ENCODE measurements at places on chromosomes 5 and 9.

DNA sequence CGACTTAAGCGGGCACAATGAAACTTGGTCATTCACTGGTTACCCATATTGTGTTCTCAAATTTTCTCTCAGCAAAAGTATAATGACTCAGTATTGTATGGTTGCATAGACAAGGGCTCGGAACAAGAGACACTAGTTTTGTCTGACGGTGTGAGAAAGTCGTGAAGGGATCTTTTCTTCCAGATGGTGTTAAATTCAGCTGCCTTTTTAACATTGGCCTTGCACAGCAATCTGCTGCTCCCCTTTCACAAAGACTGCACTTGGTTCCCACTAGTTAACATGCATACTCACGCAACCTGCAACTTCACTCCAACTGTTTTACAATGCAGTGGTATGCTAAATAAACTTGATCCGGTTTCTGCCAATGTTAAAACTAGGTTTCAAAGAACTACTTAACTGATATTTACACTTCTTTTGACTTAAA lies 219.2 kb downstream of the MEF2C start:
- H3K4me3 ChIP-seq: no peak overlapping the region
- no peak overlapping the region for H3K27ac ChIP-seq
- peaks cover 27% of the 10 kb centered on the region for H3K4me1 ChIP-seq
- no peaks in the 10 kb centered on the region for H3K27me3 ChIP-seq
- no peaks in the 10 kb centered on the region for H3K36me3 ChIP-seq
- DNase-seq: no peak

GRCh38 chr5:113162208-113162607 lies 185.6 kb downstream of the DCP2 start:
- no peaks in the 10 kb centered on the region for H3K4me1 ChIP-seq
- no peak for DNase-seq
- H3K4me3 ChIP-seq: no peak overlapping the region

DNA sequence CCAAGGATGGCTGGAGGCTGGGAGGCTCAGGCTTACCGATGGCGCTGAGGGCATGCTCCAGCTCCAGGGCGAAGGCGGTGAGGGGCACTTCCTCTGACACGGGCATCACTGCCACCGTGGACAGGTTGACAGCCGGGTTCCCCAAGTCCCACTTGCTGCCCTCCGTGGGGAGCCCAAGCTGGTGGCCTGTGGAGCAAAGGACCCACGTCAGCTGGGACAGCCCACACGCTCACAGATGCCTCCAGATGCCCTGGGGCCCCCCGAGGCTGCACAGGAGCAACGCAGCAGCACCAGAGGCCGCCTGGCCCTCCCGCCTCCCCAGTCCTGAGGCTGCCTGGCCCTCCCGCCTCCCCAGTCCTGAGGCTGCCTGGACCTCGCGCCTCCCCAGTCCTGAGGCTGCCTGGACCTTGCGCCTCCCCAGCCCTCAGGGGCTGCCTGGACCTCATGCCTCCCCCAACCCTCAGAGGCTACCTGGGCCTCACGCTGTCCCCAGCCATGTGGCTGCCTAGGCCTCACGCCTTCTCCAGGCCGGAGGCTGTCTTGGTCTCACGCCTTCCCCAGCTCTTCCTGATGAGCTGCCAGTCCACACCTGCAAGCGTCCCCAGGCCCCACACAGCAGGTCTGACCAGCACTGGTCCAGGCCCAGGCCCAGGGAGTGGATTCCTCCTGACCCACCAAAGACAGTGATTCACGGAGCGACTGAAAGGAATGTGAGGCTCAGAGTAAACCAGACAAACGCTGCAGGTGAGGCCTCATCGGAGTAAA lies 25.6 kb upstream of the NSMF start:
- no peak overlapping the region for H3K27ac ChIP-seq
- H3K36me3 ChIP-seq: no peaks in the 10 kb centered on the region
- H3K4me1 ChIP-seq: no peaks in the 10 kb centered on the region
- H3K27me3 ChIP-seq: no peaks in the 10 kb centered on the region
- no peak for DNase-seq

DNA sequence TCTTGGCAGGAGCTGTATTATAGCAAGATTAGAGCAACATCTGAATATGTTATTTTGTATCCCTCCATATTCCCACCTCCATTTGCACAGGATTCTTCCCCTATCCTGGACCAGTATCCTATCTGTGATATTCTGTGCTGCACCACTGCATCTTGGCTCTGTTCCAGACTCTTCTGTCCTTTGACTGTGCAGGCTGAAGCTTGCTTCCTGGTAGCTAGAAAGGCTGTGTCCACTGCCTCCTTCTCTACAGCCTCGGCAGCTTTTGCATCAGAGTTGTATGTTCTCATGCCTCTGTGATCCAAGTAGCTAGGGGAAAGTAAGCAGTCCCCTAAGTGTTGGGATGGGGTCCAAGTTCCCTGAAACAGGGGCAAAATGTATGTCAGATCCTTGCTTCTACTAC lies 104.1 kb downstream of the GAS1 start:
- no peaks in the 10 kb centered on the region for H3K4me1 ChIP-seq
- no peaks in the 10 kb centered on the region for H3K36me3 ChIP-seq
- no peak for DNase-seq
- H3K27ac ChIP-seq: no peak overlapping the region

- no peaks in the 10 kb centered on the region for H3K36me3 ChIP-seq
- H3K4me1 ChIP-seq: no peaks in the 10 kb centered on the region
- no peak overlapping the region for H3K27ac ChIP-seq
- no peaks in the 10 kb centered on the region for H3K27me3 ChIP-seq
Observed at GRCh38 chr5:101796427-101796826, 499.7 kb downstream of the SLCO4C1 start.

GRCh38 chr5:61228691-61229280 lies 66.5 kb upstream of the SMIM15 start:
- DNase-seq: no peak
- no peaks in the 10 kb centered on the region for H3K27me3 ChIP-seq
- no peak overlapping the region for H3K27ac ChIP-seq
- H3K36me3 ChIP-seq: no peaks in the 10 kb centered on the region
- peaks cover 10% of the 10 kb centered on the region for H3K4me1 ChIP-seq
- H3K4me3 ChIP-seq: no peak overlapping the region

DNA sequence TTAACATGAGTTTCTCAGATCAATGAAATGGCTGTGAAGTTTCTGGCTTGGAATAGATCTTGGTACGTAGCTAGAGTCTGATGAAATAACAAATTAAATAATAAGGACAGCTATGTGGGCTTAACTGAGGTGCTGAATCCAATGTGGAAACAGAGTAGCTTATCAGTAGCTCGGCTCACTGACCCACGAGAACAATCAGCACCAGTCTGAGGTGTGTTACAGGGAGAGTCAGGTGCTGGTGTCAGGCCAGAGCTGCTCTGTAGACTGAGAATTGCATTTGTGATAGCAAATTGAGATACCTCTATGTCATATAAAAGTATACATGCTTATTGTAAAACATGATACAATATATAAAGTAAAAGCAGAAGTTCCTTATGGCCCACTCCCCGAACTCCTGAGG lies 21.2 kb upstream of the CCL28 start:
- H3K27ac ChIP-seq: no peak overlapping the region
- H3K27me3 ChIP-seq: no peaks in the 10 kb centered on the region
- DNase-seq: no peak
- no peaks in the 10 kb centered on the region for H3K36me3 ChIP-seq

DNA sequence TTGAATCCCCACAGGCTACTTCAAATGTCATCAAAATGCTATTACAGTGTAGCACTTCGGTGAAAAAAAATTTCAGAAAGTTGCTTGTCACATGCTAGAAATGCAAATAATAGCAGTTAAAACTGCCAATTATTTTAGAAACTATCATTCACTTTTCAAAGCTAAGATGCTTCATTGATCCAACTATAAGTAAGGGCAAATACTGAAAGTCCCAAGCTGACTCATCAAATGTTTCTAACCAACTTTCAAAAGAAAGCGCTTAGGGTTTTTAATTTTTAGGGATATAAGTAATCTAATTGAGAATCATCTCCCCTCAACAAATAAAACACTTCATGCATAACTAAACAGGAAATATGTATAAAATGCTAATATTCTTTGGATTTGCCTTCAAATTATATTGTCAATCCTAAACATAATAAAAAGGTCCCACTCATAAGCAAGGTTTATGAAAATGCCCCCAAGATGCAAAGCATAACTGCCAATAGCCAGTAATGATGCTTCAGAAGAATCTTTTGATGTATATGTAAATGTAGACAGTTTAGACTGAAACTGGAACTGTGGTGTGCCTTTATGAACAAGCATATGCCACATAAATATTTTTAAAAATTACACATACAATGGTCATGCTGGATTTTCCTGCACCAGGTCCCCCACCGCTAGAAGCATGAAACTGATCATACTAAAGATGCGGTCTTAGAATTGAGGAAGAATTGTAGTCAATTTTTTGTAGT lies 12.2 kb downstream of the ACTL7A start:
- no peaks in the 10 kb centered on the region for H3K27me3 ChIP-seq
- H3K27ac ChIP-seq: no peak overlapping the region
- DNase-seq: no peak
- no peak overlapping the region for H3K4me3 ChIP-seq

DNA sequence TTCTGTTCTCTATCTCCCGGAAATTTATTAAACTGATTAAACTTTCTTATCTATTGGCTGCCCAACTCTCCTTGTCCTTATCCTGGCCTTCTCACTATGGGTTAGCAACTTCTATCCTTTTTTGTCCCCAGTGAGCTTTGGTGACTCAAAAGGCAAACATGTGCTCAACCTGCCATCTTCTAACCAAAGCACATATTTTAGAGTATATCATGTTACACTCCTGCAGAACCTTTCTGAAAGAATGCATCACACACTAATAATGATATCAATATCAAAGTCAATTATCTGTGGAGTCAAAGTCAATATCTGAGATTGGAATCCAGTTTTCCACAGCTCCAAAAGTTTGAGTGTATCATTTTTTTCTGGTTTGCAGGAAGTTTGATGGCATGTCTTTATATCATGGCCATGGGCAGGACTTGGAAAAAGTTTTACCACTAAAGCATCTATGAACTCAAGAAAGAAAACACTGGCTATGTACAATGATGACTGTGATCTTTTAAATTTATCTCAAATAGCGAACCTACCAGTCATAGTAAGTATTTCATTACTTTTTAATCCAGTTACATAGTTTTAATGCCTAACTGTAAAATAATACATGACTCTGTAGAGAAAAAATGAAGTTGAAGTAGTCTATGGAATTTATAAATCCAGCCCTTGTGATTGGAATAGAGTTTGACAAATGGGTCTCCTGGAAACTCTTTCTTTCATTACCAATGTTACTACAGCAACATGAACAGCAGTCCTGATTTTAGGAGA lies 166.8 kb downstream of the DROSHA start:
- H3K27me3 ChIP-seq: peaks cover under 1% of the 10 kb centered on the region
- no peak overlapping the region for H3K4me3 ChIP-seq
- H3K4me1 ChIP-seq: no peaks in the 10 kb centered on the region
- H3K36me3 ChIP-seq: no peaks in the 10 kb centered on the region
- DNase-seq: no peak

- no peaks in the 10 kb centered on the region for H3K36me3 ChIP-seq
- peaks cover 3% of the 10 kb centered on the region for H3K4me1 ChIP-seq
- no peaks in the 10 kb centered on the region for H3K27me3 ChIP-seq
- H3K27ac ChIP-seq: no peak overlapping the region
- no peak overlapping the region for H3K4me3 ChIP-seq
Observed at GRCh38 chr9:117705386-117705785, 1.2 kb downstream of the TLR4 start.

DNA sequence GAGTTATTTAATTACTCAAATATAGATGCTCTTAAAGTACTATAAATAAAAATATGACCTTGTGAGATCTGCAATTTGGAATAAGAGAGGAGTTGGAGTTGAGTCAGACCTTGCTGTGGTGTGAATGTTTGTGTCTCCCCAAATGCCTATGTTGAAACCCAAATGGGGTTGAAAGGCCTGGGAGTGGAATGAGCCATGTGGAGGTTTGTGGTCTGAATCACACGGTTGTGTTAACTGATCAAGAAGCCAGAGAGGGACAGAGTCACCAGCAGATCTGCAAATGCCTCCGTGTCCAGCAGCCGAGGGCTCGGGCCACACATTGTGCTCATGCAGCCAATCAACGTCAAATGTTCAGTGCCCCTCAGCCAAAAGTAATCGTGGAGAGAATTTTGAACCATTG lies 404.4 kb downstream of the ICE1 start:
- H3K4me1 ChIP-seq: no peaks in the 10 kb centered on the region
- H3K36me3 ChIP-seq: no peaks in the 10 kb centered on the region
- H3K27me3 ChIP-seq: no peaks in the 10 kb centered on the region
- H3K27ac ChIP-seq: no peak overlapping the region
- DNase-seq: no peak
- H3K4me3 ChIP-seq: no peak overlapping the region

DNA sequence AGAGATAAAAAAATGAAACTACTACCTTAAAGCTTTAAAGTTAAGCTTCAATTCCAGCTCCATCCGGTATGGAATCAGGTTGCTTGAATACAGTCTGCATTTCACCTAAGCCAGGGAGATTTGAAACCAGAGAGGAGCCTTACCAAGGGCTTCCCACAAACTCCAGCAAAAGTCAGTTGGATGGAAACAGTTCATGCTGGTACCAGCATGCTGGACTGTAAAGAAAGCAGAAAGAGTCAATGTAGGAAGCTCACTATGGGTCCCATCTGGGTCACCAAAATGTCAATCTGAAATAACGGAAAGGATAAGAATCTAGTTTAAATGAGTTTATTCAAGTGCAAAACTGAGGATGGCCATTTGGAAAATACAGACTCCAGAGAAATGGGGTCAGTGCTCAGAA lies 65.3 kb downstream of the CDO1 start:
- no peaks in the 10 kb centered on the region for H3K4me1 ChIP-seq
- H3K27ac ChIP-seq: no peak overlapping the region
- no peak overlapping the region for H3K4me3 ChIP-seq
- no peak for DNase-seq

DNA sequence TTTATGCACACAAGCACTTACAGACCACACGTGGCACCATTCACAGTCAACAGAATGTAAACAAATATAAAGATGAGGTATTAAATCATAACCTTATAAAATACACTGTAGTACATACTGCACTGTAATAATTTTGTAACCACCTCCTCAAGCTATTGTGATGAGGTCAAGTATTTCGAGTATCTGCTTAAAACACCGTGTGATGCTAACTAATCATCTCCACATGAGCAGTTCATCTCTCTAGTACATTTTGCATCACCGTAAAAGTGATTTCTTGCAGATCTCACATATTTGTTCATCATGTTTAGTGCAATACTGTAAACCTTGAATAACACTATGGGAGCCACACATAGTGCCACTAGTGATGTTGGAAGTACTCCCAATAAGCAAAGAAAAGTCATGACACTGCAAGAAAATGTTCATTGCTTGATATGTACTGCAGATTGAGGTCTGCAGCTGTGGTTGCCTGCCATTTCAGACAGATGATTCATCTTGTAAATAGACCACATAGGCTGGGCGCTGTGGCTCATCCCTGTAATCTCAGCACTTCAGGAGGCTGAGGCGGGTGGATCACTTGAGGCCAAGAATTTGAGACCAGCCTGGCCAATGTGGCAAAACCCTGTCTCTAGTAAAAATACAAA lies 44.3 kb downstream of the FOXB2 start:
- no peak overlapping the region for H3K4me3 ChIP-seq
- no peaks in the 10 kb centered on the region for H3K4me1 ChIP-seq
- H3K27me3 ChIP-seq: no peaks in the 10 kb centered on the region

- H3K36me3 ChIP-seq: no peaks in the 10 kb centered on the region
- no peak overlapping the region for H3K4me3 ChIP-seq
- H3K4me1 ChIP-seq: no peaks in the 10 kb centered on the region
- DNase-seq: no peak
Observed at GRCh38 chr5:127769386-127769785, 66.2 kb downstream of the CCDC192 start.

GRCh38 chr5:96931605-96932004 lies 4.3 kb upstream of the LNPEP start:
- H3K27me3 ChIP-seq: no peaks in the 10 kb centered on the region
- peak overlapping the region; percentile 73 for H3K4me3 ChIP-seq
- H3K27ac ChIP-seq: peak overlapping the region; percentile 97
- no peaks in the 10 kb centered on the region for H3K36me3 ChIP-seq
- H3K4me1 ChIP-seq: peaks cover 9% of the 10 kb centered on the region
